NAMALWA (cell line): ENCODE measurements at places on chromosomes 11 and 22.

DNA sequence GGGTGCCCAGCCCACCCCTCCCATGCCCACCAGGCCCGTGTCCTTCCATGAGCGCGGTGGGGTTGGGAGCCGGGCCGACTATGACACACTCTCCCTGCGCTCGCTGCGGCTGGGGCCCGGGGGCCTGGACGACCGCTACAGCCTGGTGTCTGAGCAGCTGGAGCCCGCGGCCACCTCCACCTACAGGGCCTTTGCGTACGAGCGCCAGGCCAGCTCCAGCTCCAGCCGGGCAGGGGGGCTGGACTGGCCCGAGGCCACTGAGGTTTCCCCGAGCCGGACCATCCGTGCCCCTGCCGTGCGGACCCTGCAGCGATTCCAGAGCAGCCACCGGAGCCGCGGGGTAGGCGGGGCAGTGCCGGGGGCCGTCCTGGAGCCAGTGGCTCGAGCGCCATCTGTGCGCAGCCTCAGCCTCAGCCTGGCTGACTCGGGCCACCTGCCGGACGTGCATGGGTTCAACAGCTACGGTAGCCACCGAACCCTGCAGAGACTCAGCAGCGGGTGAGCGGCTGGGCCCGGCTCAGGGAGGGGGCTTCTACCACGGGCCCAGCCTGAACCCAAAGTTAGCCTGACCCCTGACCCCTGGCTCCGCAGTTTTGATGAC is 3.0 kb downstream of the PKP3 start:
- peak; percentile 75 for DNase-seq

DNA sequence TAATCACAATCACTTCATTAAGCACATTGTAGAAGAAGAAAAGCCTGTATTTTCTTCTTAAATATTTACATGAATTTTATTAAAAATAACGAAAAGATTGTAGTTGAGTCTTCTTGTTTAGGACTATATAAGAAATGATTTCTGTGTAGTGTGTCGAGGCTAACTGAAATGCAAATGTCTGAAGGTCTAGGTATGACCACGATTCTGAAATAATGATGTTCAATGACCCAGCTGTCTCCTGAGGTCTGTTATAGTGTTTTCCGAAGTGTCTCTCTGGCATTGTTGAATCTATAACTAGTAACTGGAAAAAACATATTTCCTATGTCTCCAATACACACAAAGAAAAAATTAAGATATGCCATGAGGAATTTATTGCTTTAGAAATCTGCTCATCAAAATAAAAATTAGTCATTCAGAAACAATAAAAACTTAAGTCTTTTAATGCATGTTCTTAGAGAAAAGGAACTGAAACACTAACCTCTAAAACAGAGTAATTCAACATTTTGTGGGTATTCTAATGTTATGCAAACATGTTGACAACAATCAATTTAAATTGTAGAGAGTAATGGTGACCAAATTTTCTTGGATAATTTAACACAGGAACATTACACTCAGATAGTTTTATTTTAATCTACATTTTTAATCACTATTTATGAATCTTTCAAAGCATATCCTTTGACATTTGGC is 55.0 kb downstream of the CASP12 start:
- no peak for DNase-seq

DNA sequence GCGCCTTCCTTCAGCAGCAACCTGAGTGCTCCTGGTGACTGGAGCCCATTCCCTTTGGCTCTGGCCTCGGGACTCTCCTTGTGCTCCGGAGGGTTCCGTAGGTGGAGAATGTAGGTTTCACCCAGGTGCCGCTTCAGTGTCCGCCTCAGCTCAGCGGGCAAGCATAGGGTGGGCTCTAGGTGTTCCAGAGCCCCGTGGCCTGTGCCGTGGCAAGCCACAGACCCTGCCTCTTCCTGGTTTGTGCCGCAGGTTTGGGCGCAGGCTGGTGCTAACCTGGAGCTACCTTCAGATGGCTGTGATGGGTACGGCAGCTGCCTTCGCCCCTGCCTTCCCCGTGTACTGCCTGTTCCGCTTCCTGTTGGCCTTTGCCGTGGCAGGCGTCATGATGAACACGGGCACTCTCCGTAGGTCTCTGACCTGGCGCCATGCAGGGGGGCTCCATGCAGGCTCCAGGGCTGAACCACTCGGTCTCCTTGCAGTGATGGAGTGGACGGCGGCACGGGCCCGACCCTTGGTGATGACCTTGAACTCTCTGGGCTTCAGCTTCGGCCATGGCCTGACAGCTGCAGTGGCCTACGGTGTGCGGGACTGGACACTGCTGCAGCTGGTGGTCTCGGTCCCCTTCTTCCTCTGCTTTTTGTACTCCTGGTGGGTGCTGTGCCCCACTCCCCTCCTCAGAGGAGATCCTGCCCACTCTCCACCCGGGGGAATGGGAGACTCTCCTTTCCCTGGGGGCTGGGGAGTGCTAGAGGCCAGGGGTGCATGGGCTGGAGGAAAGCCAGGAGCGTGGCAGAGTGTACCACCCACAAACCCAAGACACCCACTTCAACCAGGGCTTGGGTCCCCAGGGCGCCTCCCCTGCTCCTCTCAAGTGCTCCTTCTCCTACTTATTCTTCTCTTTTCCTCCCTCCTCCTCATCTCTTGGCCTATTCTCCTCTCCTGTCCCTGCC is 2.4 kb downstream of the SLC22A12 start:
- DNase-seq, result no peak

GRCh38 chr11:2768471-2769408 is 68.9 kb upstream of the KCNQ1OT1 start:
- DNase-seq, result no peak

DNA sequence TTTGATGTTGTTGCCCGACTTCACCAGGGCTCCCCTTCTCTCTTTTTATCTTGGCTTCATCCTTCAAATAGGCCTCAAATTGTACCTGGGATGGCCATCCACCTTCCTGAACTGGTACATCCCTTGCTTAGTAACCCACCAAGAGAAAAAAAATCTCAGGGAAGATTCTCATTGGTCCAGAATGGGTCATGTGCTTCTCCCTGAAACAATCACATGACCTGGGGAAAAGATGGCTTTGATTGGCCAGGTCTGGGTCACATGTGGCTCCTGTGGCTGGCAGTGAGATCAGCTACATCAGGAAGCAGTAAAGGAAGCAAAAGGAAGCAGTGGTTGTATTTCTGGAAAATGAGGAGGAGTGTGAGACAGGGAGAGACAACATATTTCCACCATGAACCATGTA is 540.2 kb downstream of the MIAT start:
- peak; percentile 52 for DNase-seq
